ENCODE measurements at places on chromosomes 16 and 17.

DNA sequence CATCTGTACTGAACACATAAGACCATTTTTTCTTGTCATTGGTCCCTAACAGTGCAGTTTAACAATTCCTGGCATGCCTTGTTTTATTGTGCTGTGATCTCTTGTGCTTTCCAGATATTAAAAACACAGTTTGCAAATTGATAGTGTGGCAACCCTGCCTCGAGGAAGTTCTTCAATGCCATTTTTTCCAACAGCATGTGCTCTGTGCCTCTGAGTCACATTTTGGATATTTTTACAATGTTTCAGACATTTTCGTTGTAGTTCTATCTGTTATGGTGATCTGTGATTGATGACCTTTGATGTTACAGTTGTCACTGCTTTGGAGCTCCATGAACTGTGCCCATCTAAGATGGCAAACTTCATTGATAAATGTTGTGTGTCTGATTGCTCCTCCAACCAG, 66.2 kb downstream of the GOSR1 start:
- no peak for DNase-seq

GRCh38 chr16:47081115-47081514, 62.6 kb downstream of the NETO2 start:
- DNase-seq: no peak

- no peak for DNase-seq
These were observed 587 bp upstream of the DBF4B start for GRCh38 chr17:44707755-44708400.

DNA sequence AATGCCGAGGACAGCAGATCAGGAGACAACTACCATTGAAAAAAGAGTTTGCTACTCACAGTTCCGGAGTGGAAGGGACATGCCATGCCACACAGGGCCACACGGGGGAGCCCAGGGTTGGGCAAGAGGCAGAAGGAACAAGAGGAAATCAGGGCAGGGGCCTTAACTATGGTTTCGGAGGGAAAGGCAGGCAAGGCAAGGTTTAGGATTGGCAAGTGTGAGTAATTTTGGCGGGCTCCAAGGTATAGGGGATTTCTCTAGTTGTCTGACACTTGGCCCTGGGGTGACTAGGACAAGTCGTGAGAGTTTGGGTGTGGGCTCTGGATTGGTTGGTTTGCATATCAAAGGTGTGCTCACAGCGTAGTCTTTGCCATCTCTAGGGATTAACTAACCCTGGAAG, 27.0 kb upstream of the NTN1 start:
- no peak for DNase-seq

DNA sequence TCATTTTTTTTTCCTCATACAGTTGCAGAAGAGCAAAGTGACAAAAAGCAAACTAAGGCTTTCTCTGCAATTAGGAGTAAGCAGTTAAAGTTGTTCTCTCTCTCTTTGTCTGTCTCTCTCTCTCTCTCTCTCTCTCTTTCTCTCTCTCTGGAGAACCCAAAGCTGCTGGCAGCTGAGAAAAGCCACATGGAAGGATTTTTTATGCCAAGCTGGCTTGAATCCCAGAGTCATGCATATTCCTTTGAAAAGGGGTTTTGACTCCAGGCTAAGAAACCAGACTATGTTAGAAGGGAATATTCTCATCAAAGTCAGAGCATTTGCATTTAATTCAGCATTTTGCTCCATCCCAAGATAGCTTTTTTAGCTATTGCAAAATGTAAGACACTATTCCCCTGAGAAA, 1114.2 kb upstream of the GOT2 start:
- no peak for DNase-seq

- DNase-seq: no peak
These were observed 71.0 kb upstream of the EFCAB3 start for GRCh38 chr17:62309396-62309795.

DNA sequence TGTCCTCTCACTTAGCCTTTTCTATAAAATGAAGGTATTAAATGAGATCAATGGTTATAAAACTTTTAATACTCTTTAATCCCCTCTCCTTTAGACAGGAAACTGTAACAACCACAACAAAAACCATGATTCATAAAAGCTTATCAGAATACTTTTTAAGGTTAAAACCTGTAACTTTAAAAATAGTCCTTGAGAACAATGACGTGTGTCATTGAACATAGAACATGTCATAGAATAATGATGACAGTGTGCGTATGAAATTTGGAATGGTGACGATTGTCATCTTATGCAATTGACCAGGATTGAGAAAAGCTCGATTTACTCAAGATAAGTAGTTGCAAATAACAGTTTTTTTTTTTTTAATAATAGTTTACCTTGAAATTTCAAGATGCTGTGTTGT, 94.1 kb downstream of the PLCG2 start:
- DNase-seq: no peak

- no peak for DNase-seq
These were observed at the start of gene PRR35 for GRCh38 chr16:560204-560700. PRR35 (plus strand) TSS chr16:560394; CDS start chr16:563295, 2,901 bp downstream.

- no peak for DNase-seq
These were observed 643.0 kb downstream of the MAF start for GRCh38 chr16:78957317-78958100.
